ENCODE measurements at places on chromosomes 7 and 10.

DNA sequence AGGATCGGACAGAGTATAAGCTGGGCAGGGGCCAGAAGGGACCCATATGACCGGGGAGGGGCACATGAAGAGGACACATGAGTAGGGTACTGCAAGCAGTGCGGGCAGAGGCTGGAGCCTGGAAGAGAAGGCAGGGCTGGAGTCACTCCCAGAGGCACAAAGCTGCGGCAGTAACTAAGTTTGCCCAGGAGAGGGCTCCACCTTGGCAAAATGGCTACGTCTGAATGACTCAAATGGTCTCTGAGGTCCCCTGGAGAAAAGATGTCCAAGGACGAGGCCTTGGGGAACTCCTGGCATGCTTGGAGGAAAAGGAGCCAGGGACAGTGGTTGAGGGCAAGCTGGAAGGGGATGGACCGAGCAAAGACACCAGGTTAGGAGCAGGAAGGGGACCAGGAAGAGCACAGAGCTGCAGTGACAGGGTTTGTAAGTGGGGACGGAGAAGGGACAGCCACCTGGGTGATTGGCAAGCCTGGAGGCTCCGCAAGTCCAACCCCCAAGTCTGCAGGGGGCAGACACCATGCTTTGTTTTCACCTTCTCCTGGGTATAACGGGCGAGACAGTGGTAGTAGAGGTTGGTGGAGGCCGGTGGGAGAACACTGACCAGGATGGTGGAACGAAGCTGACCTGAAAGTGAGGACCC lies 43.1 kb upstream of the LBX1 start:
- DNase-seq: peak; percentile 85

DNA sequence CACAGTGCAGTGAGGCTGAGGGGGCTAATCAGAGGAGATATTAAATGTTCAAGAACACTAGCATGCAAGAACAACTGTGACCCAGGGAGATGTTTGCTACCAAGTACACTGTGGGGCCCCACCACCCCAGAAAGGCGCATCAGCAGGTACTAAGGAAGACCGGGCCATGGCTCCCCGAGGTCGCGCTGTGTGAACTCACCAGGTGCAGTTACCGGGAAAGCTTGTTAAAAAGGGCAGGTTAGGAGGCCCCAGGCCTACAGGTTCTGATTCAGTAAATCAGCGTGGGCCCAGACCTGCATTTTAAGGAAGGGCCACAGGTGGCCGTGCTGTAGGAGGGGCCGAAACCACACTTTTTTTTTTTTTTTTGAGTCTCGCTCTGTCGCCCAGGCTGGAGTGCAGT lies 54.6 kb downstream of the TMEM209 start:
- DNase-seq: no peak

DNA sequence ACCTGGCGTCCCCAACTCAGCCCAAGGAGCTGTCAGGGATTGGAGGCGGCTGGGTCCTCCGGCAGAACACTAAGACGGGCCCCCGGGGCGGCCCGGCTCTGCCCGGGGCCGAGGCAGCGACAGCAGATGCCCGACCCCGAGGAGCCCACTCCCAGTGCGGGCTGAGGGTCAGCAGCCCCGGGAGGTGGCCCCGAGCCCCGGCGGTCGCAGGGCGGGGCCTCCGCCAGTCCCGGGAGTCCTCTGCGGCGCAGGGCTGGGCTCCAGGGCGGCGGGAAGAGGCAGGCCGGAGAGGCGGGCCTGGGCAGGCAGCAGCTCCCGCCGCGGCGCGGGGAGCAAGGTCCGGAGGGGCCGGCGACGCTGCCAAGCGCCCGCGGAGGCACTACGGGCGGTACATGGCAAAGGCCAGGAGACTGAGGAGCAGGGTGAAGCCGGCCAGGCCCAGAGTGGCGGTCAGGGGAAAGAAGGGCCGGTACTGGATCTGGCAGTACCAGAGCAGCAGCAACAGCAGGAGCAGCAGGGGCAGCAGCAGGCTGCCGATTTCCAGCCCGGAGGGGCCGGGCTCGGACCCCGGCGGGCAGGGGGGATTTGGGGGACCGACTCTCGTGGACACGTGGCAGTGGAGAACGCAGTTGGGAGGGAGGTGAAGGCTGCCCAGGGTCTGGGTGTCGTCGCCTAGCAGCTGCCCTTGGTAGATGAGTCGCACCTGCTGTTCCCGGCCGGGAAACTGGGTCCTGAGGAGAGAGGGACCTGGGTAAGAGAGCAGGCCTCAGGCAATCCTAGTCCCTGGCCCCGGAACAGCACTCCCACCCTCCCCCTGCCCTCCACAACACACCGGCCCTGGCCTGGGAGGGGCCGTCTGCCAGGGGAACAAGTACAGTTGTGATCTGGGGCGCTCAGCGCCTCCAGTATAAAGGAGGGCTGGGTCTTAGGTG lies 827 bp upstream of the FASTK start:
- DNase-seq: peak; percentile 1

DNA sequence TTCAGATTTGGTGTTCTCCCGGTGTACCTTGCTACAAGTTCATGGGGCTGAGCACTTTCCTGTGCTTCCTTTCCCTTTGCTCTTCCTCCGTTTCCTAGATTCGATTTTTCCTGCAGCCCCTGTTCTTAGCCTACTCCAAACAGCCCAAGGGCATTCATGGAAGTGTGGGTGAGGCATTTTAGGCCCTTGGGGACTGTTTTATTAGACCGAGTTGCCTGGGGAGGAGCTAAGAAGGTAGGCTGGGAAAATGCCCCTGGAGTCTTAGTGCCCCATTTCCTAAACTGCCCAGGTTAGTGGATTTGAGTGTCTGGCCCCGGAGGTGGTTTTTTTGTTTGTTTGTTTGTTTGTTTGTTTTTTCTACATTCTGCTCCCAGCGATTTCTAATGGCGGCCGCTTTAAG lies 1.8 kb downstream of the LRMDA start:
- no peak for DNase-seq

DNA sequence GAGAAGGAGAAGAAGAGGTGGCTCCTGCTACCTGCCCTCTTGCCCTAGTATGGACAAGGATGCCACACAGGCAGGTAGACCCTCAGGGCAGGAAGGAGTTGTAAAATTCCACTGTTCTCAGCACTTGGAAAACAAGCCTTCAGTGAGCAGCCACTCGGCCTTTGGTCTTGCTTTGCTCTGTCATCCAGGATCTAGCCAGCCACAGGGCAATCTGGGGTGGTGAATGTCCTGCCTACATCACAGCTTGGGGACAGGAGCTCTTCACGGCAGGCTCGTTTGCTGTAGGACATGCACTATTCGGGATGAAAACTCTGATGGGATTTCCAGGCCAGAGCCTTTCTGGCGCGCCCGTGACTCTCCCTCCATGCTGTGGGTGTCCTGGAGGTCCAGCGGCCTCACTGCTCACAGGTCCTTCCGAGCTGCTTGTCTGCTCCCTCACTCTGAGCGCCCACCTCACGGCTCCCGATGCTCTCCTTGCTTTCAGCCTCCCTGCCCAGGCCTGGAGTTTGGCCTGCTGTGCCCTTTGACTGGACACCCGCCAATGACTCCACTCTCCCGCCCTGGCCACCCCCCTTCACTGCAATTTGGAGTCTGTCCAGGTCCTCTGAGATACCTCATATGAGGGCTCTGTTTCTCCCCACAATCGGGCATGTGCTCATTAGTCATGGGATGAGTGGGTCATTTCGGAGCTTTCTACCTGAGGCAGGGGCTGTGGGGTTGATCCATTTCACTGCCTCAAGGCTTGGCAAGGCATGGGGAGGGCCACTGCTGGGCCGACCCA lies 227.2 kb upstream of the GRB10 start:
- no peak for DNase-seq

GRCh38 chr10:110327262-110327914 lies 22.7 kb upstream of the SMNDC1 start:
- DNase-seq: no peak

DNA sequence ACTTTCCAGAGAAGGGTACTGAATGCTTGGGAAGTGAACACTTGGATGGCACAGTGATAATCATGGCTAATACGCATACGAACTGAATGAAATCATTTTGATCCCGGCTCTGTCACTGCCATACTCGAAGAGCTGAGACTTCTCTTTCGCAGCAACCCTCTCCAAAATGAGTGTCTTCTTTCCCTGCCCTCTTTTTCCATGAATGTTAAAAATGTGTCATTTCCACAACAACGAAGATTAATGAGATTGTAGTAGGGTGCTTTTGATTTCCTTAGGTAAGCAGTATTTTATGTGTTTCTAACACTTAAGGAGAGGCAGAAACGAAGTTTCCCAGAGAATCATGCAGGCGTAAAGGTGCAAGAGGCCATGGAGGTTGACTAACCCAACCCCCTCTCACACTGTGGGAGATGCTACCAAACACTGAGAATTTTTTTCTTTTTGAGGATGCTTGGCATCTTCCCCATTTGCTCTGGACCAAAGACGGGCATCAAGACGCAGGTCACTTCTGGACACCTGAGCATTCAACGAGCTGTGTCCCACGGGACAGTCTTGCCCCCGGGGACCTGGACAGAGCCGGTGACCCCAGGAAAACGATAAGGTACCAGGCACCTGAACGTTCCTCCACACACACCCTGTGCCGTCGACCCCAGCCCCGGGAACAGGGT lies 823 bp downstream of the COPG2 start:
- no peak for DNase-seq
